ENCODE measurements at places on chromosomes 7 and 10. TPM values are rescaled to one million over a fixed set of nuclear protein-coding genes. Genes with fewer than 3 reads are reported as not detected.
A peak's percentile ranks its signal among the peaks of the same experiment; 100 is the strongest.

CFAP58 gene
- polyA plus RNA-seq, result 0.63 TPM

DNA sequence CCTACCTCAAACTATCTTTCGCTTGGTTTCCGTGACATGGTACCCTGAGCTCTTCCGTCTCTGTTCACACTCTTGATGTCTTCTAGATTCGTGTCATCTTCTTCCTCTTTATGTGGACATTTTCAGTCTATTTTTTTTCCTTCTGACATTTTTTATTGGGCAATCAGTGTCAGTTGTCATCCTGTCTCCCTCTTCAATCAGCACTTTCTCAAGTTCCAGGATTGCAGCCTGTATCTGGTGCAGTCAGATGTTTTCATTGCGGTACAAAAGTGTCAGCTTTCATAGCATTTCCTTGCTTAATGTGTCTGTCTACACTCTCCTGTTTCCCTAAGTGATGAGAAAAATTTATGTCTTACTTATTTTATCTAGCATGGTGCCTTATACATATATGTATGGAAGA is 51.1 kb upstream of the ETV1 start:
- no peak for DNase-seq

- DNase-seq, result no peak
These were observed 156.9 kb upstream of the SH2B2 start for GRCh38 chr7:102129636-102130370.

DNA sequence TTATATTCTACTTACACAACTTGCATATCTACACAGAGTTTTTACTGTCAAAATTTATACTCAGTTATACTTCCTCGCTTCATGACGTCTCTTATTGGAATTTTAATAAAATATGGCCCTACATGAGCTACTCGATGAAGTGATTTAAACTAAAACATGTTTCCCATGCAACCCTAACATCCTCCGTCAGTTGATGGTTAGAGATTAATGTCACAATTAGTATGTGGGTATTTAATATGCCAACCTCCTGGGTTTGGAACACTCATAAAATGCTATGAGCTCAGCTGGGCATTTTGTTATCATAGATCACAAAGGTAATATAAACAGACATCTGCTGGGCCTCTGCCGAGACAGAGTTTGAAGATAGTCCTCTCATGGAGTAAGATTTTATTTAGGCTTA is 66.5 kb downstream of the GNAT3 start:
- no peak for DNase-seq

- no peak for DNase-seq
These were observed 1.8 kb upstream of the FOXI2 start for GRCh38 chr10:127735156-127735555.

- DNase-seq, result no peak
These were observed 446.3 kb upstream of the POT1 start for GRCh38 chr7:125375942-125376341.

SLC18A3 gene
- polyA plus RNA-seq, result not detected

DNA sequence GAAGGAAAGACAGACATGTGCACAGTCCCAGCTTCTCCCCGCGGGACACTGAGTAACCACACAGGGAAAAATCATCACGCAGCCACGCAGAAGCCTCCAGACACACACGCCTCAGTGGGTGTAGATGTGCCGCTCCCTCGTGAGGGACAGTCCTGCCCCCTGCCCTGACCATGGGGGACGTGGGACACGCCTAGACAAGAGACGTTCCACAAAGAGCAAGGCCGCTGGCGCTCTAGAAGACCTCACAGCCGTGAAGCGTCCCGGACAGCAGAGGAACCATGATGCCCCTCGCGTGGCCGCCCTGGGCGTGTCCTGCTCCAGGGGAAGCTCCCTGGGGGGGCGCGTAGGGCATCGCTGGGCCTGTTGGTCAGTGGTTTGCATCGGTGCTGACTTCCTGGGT is 210.8 kb downstream of the DNAJB6 start:
- DNase-seq, result no peak

DNA sequence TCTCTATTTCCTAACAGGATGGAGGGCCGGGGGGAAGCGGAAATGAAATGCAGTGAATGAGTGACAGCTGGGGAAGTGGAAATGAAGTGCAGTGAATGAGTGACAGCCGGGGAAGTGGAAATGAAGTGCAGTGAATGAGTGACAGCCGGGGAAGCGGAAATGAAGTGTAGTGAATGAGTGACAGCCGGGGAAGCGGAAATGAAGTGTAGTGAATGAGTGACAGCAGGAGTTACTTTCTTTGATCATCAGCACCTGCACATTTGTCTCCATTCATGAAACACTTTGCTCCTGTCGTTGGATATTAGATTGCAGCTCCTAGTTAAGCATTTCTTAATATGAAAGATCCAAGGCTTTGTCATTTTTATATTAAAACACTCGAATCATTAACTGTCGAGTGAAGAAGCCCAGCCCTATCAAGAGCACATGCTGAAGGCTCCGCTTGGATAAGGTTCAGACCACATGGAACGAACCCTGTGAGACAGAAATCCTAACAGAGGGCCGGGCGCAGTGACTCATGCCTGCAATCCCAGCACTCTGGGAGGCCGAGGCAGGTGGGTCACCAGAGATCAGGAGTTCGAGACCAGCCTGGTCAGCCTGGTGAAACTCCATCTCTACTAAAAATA is 406.0 kb upstream of the ADARB2 start:
- no peak for DNase-seq

DNA sequence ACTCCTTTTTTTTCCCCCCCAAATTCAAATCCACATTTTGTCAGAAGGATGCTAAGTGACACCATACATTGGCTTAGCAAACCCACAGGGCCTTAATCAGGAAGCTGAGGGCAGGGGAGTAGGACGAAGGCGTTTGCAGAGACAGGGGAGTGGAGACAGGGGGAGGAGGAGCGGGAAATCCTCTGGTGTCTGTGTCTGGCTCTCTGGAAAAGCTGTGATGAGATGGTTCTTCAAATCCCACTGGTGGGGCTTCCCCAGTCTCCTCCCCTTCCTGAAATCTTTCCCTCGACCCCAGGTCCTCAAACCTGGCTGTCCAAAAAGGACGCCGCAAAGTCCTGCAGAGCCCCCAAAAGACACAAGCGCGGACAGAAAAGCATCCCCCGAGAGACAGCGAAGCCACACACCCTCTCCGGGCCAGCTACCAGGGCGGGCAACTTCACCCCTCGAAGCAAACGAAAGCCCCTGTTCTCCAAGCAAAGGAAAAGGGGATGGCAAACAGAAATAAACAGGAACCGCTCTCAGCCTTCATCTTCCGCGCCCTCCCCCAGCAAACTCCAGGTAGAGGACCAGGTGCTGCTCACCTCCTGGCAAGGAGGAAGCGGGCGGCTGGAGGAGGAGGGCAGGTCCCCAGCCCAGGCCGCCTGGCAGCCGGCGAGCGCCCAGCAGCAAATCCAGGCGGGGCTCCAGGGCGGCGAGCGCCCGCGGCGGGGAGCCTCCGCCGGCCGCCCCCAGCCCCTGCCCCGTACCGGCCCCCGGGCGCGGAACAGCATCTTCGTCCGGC is 520 bp downstream of the ELAPOR2 start:
- peak; percentile 7 for DNase-seq

- no peak for DNase-seq
These were observed 1.6 kb downstream of the C1GALT1 start for GRCh38 chr7:7183838-7184463.

DNA sequence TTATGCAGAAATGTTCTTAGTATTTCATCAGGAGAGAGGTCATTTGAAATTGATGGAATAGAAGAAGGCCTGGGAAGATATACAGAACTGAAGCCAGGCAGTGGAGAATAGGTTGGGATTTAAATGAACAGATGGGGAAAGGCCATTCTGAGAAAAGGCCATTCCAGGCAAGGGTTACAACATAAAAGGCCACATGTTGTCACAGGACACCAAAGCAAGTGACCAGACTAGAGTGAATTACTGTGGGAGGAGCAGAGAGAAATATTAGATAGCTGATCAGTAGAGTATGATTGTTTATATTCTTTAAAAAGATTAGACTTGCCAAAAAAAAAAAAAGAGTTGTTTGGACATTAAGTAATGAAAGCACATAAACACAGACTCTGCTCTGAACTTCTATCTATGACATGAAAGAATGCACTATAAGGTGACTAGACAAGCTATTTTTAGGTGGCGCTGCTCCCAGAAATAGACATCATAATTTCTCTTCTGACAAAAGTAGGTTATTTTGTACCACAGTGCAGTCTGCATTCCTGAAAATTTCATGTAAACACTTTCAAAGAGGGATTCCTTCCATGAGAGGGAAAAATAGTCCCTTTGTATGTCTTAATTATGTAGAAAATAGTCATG is 55.2 kb upstream of the DKK1 start:
- DNase-seq, result no peak

MYL10 gene
- 0.59 TPM for polyA plus RNA-seq

GRCh38 chr7:41656366-41656765 is 46.5 kb downstream of the INHBA start:
- DNase-seq, result no peak

CDHR1 gene
- polyA plus RNA-seq, result 0.82 TPM

RAMP3 gene
- polyA plus RNA-seq, result 16.0 TPM

DNA sequence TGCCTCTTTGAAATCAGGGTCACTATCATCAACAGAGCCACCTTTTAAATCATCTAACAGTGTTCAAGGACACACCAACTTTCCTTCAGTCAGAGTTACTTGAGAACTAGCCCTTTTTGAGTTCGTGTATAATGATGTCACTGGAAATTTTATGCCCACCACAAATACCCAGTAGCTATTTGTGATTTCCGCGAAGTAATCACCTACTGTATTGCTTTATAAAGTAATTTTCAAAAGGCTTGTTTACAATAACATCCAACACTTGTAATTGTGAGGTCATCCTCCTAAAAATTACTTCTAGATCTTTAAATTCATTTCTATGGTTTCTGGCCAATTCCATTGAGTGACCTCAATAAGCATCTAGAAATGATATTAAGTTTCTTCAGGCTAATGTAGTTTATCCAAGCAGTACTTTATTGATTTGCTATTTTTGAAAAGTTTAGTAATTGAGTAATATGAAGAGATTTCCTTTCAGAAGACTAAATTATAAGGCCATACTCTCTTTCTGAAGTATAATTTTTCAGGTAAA is 12.8 kb downstream of the TRDMT1 start:
- no peak for DNase-seq

DNA sequence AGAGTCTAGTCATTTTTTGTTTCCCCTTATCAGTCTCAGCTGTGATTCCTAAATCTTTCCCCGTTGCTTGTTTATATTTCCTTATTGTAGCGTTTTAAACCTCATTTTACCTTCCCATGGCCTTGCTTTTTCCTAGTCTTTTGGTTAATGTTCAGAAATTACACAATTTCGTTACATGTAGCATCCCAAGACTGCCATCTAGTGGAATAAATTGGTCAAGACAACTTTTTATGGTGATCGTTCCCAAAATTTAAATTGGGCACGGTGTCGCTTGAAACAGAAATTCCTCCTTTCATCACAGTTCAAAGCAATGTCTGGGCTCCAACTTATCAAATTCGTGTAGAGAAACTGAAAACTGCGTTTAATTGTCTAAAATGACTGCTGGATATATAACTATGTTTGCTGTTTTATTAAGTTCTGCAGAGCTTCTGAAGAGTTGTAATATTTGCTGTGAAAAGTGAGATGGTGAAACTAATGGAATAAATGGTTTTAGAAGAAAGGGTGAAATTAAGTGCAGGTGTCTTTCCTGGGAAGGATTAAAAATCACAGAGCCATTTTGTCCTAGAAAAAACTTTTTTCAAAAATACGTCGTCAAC is 370.2 kb downstream of the PHF14 start:
- DNase-seq, result no peak

GRCh38 chr10:132265890-132266496 is 41.8 kb downstream of the STK32C start:
- no peak for DNase-seq

GRCh38 chr7:8149222-8149621 is 112.7 kb downstream of the ICA1 start:
- DNase-seq, result no peak

DNA sequence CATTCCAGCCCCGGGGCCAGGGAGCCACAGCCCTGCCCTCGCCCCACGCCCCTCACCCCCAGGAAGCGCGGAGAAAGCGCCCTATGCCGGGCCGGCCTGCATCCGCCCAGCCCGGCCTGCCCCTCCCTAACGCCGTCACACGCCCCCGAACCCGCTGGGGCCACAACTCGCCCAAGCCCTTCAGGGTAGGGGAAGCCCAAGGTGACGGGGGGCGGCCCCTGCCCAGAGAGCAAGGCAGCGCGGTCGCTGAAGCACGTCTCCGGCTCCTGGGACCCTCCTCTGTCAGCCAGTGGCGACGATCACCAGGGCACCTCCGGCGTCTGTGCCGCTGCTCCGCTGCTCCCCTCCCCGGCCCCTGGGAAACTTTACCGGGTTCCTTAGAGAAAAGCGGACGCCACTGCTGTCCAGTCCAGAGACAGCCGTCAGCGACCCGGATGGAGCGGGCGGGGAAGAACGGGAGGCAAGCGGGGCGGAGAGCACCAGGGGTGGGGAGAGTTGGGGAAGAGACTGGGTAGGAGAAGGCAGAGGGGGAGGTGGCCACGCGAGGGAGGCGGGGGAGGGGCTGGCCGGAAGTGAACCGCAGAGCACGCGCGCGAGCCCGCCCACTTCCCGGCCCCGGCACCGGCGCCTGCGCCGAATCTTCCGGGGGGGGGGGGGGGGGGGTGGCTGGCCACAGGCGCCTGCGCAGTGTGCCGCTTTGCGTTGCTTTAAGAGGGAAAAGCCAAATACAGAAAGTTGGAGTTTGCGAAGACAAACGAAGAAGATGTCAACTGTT is at the start of gene HERC4:
TSS of gene HERC4 (minus strand) at position 509 of the 775 bp plus-strand sequence. CDS start 2,175 bp downstream, outside the sequence.
- peak; percentile 82 for DNase-seq

STOX1 gene
- 10.8 TPM for polyA plus RNA-seq

DNA sequence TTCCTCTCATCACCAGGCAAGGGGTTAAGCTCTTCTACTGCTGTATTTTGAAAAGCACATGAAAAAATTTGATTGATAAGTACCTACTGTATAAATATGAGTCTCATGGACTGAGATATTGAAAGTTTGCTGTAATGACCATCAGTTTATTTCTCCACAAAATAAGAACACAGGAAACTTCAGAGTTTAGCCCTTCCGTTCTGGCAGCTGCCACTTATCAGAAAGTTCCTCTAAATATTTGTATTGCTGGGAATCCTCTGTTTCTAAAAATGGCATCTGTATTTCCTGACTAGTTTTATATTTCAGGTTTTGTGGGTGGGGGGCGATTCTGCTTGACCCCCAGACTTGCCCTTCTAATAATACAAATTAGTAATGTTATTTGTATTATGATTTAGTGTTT is 92.0 kb downstream of the LYZL2 start:
- no peak for DNase-seq

GRCh38 chr10:20232079-20232705 is 416.0 kb downstream of the PLXDC2 start:
- DNase-seq, result no peak

- no peak for DNase-seq
These were observed 205.2 kb upstream of the PDE1C start for GRCh38 chr7:32275216-32276009.

GRCh38 chr7:151923097-151923876 is 33.0 kb upstream of the GALNTL5 start:
- no peak for DNase-seq

DNA sequence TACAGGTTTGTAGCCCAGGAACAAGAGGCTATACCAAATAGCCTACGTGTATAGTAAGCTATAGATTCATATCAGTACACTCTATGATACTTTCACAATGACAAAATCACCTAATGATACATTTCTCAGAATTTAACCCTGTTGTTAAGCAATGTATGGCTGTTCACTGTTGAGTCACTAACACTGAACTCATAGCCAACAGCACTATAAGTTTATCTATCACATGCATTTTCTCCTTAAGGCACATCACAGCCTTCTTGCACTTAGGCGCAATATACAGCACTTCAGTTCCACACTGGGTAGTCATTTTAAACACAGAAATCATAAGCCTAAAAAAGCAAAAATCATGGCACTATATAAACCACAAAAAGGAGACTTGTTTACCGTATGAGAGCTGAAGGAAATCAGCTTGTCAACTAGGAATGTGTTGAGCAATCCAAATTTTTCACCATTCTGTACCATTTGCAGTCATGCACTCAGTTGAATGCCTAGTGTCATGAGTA is 45.6 kb downstream of the ZNF438 start:
- no peak for DNase-seq

HOXA5 gene
- 87.0 TPM for polyA plus RNA-seq

MIOS gene
- 47.5 TPM for polyA plus RNA-seq

Data from left renal cortex interstitium (tissue), 4 donors.